ENCODE measurements at places on chromosomes 16 and 17.
A peak's percentile ranks its signal among the peaks of the same experiment; 100 is the strongest.

DNA sequence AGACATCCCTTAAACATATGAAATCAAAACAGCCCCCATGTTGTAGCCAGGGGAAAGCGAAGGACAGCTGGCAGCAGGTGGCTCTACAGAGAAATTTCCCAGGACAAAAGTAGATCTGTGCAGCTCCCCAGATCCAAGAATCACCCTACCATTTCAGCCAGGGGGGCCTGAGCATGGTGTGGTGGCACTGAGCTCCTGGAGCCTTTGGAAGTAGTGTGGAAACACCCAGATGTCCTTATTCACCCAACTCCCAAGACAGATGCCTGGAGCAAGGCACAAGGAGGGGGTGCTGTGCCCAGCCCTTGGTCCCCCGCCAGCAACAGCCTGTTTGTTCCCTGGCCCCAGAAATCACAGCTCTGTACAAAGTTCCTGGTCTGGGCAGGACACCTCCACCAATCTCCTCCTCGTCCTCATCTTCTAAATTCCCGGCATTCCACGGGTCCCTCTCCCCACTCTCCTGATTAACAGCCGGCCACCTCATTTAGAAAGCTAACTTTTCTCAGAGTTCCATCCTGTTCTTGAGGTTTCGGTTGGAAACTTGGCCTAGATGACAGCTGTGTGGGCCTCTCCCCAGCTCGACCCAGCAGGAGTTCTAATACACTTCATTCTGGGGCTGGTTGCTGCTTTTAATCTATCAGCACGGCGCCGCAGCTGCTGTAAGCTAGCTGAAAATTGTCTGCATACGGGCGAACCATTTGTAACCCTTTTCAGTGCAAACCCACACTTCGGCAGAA, 191.1 kb downstream of the C16orf78 start:
- DNase-seq: no peak

GRCh38 chr16:75789237-75789636, 62.9 kb upstream of the CPHXL start:
- DNase-seq: peak; percentile 46

DNA sequence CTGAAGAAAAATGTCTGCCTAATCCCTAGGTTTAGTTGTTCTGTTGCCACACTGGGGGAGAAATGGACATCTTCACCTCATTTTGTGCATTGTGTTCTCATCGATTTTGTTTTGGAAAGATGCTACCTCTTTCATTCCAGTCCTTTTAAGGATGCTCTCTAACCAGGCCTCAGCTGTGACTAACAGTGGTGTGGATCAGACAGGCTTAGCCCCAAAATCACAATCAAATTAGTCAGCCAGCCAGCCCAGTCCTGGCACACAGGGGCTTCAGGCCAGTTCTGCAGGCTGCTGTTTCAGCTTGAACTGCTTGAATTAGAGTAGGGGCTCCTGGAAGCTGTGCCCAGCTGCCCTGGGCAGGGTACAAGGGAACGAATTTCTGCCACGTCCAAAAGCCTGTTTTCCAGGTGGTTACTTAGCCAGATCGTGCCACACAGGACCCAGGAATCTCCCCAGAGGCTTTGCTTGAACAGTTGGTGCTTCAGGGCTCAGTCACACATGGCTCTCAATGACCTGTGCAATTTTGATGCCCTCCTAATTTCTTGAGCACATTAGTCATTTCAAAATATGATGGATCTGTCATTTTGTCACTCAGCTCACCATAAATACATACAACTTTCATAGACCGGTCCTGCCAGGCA, 60.7 kb downstream of the CLEC16A start:
- no peak for DNase-seq

- DNase-seq: no peak
Measured at GRCh38 chr17:39950871-39951348, 11.9 kb upstream of the GSDMA start.

- no peak for DNase-seq
Measured at GRCh38 chr17:27907976-27908558, 14.9 kb upstream of the LYRM9 start.
